Sigmoid colon (tissue), 7 donors: ENCODE measurements at places on chromosomes 13 and 19.

DNA sequence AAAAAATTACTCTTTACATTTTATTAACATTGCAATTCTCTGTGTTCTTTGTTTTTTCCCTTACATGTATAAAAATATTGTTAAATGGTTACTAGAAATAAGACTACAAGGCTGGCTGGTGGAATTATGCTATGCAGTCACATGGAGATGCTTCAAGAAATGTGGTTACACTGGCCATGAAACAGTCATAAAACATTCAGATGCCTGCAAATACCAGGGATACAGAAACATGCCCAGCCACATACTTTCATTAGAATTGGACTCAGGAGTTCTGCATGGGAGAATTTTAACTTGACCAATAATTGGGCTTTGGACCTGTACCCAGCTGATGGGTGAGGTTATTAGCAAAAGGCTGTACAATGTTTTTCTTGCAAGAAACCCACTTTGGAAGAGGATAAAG lies 1407.7 kb upstream of the SLC10A2 start:
- DNase-seq: no peak

DNA sequence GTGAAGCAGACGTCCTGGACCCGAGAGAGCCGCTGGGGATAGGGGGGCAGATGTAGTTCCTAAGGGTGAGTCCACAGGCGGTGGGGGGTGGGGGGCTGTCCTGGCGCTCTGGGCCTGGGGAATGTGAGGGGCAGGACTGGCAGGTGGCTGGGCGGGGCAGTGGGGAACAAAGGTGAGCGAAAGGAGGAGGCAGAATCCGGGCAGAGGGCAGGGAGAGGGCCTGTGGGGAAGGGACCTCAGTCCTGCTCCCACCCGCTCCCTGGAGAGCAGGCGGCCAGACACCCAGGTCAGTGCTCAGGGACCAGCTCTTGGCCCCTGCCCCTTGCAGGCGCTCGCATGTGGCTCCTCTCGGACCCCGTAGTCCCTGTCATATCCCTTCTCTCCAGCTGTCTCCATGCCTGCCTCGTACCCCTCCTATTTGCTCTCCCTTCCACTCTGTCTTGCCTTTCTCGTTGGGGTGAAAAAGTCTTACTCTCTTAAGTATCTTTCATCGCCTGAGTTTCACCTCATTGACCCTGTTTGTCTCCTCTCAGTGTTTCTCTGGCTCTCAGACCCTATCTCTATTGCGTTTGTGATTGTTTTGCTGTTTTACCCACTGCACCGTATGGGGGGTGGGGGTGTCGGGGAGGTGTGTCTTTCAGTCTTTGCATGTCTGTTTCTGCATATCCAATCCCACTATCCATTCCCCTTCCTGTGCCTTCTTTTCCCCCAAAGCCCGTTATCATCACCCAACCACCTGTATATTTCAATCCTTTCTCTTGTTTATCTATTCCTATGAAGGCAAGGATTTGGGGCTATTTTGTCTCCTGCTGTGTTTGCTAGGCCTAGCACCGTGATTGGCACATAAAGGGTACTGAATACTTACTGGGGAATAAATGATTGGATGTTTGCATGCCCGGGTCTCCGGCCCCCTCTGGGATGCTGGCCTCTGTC lies 5.8 kb downstream of the SPHK2 start:
- peak; percentile 69 for DNase-seq

DNA sequence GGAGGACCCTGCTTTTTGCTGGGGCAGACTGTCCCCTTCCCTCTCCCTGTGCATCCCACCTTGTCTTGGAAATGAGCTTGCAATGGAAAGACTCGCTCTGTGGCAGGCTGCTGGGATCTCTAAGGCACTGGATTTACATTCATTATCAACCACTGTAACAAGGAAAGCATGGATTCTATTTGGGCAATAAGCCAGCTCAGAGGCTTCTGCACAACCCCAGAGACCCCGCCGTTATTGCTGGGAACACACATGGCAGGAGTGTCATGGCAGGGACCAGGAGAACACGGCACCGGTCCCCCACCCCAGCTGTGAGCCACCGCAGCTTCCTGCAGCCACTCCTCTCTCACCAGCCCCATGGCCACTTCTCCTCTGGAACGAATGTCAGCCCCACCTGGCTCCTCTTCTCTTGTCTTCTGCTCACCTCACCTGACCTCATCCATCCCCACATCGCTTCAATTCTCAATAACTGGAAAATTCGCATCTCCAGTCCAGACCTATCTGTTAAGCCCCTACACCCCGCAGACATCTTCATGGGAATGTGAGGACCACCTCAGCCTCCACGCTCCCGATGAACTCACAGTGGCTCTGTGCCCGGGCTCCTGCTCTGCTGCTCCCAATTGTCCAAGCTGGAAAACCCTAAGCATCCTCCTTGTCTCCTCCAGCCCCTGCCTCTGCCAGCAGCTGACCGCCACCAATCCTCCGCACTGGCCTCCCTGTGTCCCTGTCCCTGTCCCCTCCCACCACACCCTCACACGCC lies 181.5 kb downstream of the USP12 start:
- DNase-seq: peak; percentile 64

- DNase-seq: no peak
Observed at GRCh38 chr19:28039677-28040381, 1173.1 kb downstream of the UQCRFS1 start.

- DNase-seq: peak; percentile 76
Observed at GRCh38 chr19:18202778-18203407, 949 bp downstream of the RAB3A start.

DNA sequence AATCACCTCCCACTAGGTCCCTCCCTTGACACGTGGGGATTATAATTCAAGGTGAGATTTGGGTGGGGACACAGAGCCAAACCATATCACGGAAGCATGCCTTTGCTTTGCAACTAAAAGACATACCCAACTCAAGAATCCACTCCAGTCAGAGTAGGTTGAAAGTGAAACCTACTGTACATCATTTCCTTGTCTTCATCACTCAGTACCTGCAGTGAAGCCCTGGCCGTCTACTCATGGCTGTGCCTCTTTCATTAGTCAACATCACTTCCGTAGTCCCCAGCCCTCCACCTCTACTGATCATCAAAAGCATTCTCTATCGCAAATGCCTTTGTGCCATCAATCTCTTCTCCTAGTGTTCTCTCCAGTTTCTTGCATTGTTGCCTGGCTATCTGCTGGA lies 343.1 kb upstream of the ARGLU1 start:
- DNase-seq: no peak
